NCI-H2171 treated with DMSO at 0.1 percent for 48 hours (cell line): ENCODE measurements at places on chromosomes 13 and 19.
A peak's percentile ranks its signal among the peaks of the same experiment; 100 is the strongest.

GRCh38 chr13:84784443-84785153 is 902.3 kb upstream of the SLITRK1 start:
- DNase-seq = no peak

- DNase-seq = no peak
Observed at GRCh38 chr13:74204602-74205312, 70.6 kb upstream of the KLF12 start.

GRCh38 chr13:95596701-95597100 is 44.2 kb downstream of the CLDN10 start:
- no peak for DNase-seq

DNA sequence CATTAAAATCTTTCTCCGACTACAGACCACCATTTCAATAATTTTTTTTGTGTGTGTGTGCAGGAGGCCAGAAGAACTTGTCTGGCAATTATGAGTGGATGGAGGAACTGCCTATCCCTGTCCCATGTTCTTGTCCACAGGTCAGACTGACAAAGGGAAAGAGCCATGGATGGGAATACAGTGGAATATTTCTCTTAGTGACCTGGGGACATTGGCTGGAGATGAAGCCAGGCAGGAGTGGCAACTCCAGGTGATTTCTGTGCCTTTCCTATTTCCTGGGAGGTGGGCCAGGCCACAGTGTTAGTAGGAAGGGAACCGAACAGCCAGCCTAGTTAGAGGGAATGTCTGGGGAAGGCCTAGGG is 3.7 kb downstream of the PSG9 start:
- no peak for DNase-seq

GRCh38 chr19:55536951-55537740 is at the start of gene SBK2:
TSS of gene SBK2 (minus strand) at chr19:55537133. CDS start at chr19:55536294, 839 bp downstream.
- no peak for DNase-seq

DNA sequence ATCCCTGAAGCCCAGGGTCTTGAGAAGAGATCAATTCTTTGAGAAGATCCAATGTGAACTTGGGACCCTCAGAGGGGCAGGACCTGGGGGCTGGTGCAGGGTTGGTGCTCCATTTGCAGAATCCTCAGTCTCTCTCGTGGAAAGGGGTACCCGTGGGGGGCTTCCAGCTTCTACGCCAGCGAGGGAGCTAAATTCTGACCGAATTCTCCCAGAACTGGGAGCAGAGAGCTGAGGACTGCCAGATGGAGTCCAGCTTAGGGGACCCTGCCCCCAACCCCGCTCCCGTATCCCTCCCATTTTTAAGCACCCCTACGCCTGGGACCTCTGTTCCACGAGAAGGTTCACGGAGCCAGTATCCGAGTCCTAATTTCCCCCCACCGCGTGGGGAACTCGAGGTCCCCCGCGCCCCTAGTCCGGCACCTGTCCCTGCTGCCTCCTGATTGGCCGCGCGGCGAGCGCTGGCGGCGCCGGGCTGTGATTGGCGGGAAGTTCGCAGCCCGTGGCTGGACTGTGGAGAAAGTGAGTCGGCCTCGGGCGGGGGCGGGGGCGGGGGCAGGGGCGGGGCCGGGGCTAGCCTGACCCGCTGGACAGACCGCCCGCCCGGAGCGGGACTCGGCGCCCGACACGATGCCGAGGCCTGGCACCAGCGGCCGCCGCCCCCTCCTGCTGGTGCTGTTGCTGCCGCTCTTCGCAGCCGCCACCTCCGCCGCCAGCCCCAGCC is 4.4 kb upstream of the LTBP4 start:
- DNase-seq = no peak

DNA sequence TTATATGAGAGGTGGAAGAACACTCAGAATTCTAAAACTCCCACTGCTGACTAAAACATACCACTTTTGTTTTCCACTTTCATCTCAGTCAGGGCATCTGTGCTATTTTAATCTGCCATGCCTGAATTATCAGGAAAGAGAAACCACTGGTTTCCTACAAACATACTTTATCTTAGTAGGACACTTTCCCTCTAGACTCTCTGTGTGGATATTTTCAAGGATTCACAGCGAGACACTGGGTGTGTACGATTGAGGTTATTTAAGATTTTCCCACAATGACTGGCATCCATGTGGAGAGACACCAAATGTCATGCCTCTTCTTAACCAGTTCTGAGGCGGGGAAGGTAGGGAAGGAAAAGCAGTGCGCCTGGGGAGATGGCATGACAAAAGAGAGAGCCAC is 212.2 kb downstream of the ENOX1 start:
- no peak for DNase-seq

DNA sequence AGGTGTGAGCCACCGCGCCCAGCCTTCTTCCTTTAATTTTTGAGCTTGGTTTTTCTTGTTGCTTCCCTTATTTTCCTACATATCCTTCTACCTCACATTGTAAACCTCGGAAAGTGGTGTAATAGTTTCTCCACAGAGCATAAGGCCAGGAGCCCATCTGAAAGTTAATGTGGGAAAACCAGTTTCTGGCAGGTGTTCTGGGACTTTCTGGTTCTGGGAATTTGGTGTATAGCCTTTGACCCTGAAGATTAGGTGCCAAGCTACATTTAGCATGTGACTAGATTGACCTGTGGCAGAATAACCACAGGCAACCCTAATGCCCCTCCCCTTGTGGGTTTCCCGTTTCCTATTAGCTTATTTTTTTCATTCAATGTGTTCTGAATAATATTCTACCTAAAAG is 8.7 kb downstream of the POP4 start:
- no peak for DNase-seq

DNA sequence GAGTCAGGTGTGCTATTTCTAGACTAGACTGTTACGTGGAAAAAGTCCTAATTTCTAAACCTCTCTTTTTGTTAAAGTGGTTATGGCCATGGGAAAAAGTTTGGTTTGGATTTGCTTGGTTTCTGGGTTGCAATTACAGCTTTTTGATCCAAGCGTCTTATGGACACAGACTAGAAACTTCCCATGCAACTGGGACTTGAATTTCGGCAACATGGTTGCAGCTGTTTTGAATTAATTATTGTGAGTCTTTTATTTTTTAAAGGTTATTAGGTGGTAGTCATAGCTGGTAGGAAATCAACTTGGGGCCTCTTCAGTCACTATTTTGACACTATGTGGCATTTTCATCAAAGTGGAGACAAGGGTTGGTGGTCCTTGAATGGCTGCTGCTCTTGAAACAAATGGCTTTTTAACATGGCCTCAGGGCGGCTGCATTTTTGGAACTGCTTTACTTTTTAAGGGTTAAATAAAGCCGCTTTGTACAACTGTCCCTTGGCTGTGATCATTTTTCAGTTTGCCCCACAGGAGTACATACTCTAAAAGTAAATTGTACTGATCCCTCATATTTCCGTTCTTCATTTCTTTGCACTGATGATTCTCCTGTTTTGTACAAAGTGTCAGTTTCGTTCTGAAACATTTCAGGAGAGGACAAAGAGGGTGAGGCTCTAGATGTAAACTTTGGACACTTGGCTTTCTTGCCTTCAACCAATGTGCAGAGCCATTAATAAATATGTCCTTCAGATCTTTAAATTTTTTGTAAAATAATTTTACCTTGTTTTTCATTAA is 15.9 kb downstream of the HNRNPM start:
- DNase-seq = no peak

- DNase-seq = no peak
Observed at GRCh38 chr13:108702171-108702570, 72.8 kb downstream of the MYO16 start.

GRCh38 chr13:81133066-81133465 is 792.1 kb upstream of the SPRY2 start:
- DNase-seq = no peak

DNA sequence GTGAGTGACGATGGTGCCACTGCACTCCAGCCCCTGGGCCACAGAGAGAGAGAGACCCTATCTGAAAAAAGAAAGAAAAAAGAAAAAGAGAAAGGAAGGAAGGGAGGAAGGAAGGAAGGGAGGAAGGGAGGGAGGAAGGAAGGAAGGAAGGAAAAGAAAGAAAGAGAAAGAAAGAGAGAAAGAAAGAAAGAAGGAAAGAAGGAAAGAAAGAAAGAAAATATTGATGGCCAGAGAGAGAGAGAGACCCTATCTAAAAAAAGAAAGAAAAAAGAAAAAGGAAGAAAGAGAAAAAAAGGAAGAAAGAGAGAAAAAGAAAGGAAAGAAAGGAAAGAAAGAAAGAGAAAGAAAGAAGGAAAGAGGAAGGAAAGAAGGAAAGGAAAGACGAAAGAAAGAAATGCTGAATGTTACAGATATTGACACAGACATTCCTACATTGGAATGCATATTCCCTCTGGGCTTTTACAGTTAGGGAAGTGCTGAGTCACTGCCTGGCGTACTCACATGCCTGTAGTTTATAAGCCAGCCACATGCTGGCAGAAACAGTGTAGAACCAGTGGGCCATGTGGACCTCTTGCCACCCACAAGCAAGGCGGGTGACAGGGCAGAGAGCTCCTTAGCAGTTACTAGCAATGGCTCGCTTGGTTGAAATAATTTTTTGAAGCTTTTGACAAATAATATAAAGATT is 34.6 kb upstream of the SLC46A3 start:
- DNase-seq = no peak

DNA sequence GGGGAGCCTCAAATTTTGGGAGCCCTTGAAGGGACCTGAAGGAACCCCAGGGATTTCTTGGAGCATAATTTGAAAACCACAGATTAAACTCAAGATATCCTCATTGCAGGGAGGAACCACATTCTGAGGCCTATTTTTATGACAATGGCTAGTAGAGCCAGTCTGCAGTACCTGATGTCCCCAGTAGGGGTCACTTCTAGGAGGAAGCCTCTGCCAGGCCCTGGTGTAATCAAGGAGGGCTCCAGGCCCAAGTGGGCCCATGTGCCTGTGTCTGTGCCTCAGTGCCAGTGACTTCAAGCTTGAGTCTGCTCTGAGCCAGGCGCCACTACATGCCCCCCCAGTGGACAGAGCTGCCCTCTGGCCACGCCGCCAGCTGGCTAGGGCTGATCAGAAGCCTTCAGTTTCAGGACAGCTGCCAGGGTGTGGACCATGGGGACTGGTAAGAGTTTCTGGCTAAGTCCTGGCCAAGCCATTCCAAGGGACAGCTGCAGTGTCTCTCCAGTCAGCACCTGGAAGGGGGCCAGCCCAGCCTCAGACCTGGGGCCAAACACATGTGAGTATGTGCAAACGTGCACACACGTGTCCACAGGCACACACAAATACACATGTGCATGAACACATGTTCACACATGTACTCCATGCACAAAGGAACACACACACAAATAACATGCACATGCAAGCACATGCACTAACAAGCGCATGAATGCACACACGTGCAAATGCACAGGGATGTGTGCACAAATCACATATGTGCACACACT is 20.5 kb upstream of the SLC7A10 start:
- DNase-seq = no peak

DNA sequence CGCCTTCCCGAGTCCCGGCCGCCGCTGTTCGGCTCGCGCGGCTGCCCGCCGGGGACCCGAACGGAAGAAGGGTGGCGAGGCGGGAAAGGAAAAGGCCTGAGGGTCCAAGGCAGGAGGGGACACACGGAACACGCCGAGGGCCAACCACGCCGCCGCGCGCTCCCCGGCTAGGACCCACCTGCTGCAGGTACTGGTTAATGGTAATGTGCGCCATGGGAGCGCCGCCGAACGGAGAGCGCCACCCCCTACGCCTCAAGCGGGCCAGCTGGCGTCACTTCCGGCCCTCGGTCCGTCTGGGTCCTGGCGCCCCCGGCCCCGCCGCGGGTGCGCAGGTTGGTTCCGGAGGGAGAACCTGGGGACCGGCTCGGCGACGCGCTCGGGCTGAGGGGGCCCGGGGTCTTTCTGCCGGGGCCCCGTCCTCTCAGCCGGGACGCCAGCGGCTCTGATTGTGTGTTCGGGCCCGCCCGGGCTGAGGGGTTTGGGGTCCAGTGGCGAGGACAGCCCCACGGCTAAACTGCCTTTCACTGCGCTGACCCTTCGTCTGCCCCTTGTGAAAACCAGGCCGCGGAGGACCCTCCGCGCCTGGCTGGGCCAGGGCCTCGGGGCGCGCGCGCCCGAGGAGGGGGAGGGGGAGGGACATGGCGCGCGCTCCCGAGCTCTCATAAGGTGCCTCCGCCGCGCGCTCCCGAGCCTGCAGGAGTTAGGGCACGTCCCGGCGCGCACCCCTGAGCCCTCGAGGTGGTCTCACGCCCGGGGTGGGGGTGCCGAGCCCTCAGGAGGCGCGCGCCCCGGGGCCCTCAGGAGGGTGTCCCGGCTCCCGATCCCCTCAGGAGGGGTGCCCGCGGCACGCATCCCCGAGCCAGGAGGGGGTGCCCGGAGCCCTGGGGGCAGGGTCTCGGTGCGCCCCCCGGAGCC is at the start of gene PCID2:
PCID2 (minus strand) TSS at position 249 of the 915 bp plus-strand sequence; CDS start at position 214, 35 bp downstream.
- peak; percentile 85 for DNase-seq

GRCh38 chr13:33379608-33380007 is 94.1 kb upstream of the STARD13 start:
- no peak for DNase-seq

- no peak for DNase-seq
Observed at GRCh38 chr13:98576963-98577835, at the start of gene STK24. TSS of gene STK24 (minus strand) at chr13:98577107. CDS start at chr13:98576786, 321 bp downstream.

- no peak for DNase-seq
Observed at GRCh38 chr19:5903056-5903623, 450 bp downstream of the NDUFA11 start.

DNA sequence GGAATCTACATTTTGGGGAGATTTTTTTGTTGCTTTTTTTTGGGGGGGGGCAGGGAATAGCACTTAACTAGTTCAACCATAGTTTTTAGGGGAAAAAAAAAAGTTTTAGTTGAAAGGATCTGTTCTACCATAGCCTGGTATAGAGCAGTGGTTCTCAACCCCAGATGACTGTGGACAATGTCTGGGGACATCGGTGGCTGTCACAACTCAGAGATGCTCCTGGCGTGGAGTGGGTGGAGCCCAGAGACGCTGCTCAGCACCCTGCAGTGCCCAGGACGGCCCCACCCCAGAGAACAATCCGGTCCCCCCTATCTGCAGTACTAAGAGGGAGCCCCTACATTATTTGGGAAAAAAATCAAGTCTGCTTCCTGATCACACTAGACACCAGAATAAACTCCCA is 8.3 kb downstream of the GNG7 start:
- DNase-seq = no peak

GRCh38 chr13:37403776-37404527 is 194.6 kb downstream of the POSTN start:
- DNase-seq = no peak

GRCh38 chr13:47484548-47484947 is 516.5 kb downstream of the SUCLA2 start:
- DNase-seq = no peak

- no peak for DNase-seq
Observed at GRCh38 chr19:14148751-14149410, 12.5 kb upstream of the ASF1B start.

- DNase-seq = no peak
Observed at GRCh38 chr13:111953546-111954178, 113.3 kb upstream of the SOX1 start.

- DNase-seq = peak; percentile 81
Observed at GRCh38 chr19:58150328-58150921, at the start of gene ZNF329. TSS of gene ZNF329 (minus strand) at chr19:58150789. CDS start at chr19:58129503, 21,286 bp downstream.

DNA sequence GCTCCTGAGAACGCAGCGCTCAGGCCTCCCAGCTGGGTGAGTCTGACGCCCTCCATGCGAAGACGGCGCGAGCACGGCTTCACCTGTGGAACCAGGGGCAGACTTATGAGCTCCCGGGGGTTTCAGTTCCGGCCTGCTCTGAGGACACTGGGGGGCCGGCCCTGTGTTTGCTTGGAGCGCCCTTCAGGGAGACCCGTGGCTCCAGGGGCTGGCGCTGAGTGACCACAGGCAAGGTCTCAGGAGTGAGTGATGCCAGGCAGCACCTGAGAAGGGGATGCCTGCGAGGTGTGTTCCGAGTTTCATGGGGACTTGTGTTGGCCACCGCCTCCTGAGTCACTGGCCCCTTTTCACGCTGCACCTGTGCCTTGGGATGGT is 4.5 kb downstream of the MCF2L start:
- DNase-seq = no peak

- DNase-seq = no peak
Observed at GRCh38 chr13:75790198-75790970, 154.3 kb downstream of the LMO7 start.

- peak; percentile 93 for DNase-seq
Observed at GRCh38 chr19:374183-374885, 29.7 kb upstream of the MIER2 start.
